Activated CD4-positive, alpha-beta T cell treated with anti-CD3 and anti-CD28 coated beads, Interleukin-2, amount 50 U/mL, for 24 hours (primary cell): ENCODE measurements at places on chromosomes 5 and 9.
A peak's percentile ranks its signal among the peaks of the same experiment; 100 is the strongest.

DNA sequence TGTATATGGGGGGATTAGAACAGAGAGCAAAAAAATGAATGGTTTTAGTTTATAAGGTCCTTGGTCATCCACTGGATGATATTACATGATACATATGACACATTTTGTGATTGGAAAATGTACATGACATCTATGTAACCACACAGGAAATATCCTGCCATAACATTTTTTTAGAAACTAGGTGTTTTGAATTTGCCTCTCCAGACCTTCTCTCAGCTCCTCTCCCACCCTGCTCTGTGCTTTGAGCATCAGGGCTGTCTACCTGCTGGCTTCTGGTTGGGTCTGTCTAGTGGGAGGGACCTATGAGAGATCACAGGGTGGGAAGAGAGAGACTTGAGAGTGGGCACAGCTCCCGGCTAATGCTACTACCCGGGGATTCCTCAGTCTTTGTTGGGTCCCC lies 24.4 kb downstream of the AKNA start:
- no peak for DNase-seq

DNA sequence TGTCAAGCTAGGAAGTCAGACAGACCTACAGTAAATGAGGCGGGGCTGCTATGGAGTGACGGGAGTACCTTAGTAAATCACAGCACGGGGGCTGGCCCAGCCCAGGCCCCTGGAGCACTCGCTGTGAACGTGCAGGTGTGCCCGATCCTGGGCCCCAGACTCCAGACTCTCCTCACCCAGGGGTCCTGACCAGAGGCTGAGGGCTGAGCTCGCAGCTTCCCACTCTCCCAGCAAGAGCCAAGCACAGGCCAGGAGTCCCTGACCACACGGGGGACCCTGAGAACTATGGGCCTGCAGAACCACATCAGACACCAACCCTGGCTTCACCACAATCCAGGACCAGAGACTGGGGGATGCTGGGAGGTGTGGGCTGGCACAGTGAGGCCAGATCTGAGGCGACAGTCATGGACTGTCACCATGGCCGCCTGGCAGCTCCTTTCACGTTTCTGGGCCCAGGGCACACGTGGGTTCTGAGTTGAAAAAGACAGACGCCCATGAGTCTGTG lies 73.4 kb downstream of the ADAMTS2 start:
- no peak for DNase-seq

DNA sequence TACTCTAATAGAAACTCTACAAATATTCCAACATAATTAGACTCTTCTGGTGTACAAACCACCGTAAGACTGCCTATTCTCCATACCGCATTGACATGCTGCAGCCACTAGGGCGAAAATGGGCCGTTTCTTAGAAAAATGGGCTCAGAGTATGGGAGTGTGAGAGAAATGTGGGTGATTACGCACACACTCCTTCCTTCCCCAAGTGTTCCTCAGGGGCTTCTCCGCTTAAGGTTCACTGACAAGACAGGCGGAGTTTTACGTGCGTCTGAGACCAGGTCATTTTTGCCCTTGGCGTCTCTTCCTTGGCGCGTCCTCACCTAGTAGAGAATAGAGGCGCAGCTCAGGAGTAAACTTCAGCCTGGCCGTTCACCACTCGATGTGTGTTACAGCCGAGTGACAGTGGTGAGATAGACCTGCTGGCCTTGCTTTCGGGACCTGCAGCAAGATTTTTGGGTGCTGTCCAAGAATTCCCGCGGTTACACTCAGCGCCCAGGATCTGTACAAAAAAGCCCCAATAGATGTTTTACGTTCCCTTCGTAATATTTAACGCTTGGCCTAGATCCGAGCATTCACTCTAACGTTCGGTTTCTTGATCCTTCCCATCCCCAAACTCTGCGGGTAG lies 1.8 kb upstream of the NTRK2 start:
- DNase-seq = no peak

DNA sequence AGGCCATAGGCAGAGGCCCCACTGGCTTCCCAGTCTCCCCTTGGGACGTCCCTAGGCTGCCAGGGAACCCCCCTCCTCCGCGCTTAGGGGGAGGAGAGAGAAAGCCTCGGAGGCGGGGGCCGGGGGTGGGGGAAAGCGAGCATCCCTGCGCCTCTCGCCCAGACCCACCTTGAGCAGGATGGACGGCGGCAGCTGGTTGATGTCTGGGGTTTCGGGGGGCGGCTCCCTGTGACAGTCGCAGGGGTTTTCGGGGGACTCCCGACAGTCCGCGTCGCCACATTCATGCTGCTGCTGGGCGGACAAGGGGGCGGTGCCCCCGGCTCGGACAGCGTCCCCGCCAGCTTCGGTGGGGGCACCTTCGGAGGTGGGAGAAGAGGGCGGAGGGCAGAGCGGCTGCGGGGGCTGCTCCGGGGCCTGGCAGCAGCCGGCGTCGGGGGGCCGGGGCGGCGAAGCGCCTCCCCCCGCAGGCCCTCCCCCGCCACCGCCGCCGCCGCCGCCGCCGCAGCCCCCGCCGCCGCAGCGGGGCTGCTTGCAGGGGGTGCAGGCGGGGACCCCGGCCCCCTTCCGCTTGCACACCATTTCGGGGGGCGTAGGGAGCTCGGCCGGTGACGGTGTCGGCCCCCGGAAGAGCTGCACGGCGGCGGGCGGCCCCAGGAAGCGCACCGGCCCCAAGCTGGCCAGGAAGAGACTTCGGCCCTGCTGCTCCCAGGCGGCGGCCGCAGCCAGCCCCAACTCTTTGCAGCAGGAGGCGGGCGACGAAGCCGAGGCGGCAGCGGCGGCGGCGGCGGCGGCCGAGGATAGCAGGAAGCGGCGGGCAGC lies 1.2 kb downstream of the FBXL17 start:
- DNase-seq = peak; percentile 16

GRCh38 chr9:15203581-15203980 lies 103.4 kb downstream of the TTC39B start:
- no peak for DNase-seq

- DNase-seq = no peak
These were observed 11.7 kb upstream of the PDE4D start for GRCh38 chr5:59905188-59905587.

DNA sequence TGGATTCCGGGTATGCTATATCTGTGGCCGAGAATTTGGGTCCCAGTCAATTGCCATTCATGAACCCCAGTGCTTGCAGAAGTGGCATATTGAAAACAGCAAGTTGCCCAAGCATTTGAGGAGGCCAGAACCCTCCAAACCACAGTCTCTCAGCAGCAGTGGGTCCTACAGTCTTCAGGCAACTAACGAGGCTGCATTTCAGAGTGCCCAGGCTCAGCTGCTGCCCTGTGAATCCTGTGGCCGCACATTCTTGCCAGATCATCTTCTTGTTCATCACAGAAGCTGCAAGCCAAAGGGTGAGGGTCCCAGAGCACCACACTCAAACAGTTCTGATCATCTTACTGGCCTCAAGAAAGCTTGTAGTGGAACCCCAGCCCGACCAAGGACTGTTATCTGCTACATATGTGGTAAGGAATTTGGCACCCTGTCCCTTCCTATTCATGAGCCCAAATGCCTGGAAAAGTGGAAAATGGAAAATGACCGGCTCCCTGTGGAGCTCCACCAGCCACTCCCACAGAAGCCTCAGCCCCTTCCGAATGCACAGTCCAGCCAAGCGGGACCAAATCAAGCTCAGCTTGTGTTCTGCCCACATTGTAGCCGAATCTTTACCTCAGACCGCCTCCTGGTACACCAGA lies 23.0 kb downstream of the ZNF474 start:
- DNase-seq = no peak

DNA sequence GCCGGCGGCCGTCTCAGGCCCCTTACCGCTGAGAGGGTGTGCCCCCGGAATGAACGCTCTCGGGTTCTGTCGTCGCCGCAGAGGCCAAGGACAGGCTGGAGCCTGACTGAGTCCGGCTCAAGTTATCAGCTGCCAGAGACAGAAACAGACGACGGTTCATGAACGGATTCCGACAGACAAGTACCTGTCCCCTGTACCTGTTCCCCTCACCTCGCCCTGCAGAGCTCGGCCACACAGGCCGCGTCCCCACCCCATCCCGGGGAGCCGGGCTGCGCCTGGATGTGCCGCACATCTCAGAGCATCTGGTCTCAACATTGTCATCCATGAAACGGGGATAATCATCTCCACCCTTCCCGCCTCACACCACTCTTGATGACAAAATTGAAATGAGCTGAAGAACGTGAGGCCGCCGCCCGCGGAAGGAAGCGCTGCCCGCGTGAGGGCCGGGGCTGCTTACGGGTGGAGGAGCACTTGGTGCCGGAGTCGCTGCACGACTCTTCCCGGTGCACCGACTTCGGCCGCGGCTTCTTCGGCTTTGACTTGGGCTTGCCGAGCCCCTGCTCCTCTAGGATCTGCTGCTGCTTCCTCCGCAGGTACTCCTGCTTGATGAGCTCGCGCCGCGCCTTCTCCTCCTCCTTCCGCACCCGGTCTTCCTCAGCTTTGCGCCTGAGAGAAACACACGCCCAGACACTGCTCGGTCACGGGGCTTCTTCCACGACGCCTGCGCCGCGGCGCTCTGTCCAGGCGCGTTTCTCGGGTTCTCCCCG lies 89.2 kb downstream of the CAMSAP1 start:
- no peak for DNase-seq

DNA sequence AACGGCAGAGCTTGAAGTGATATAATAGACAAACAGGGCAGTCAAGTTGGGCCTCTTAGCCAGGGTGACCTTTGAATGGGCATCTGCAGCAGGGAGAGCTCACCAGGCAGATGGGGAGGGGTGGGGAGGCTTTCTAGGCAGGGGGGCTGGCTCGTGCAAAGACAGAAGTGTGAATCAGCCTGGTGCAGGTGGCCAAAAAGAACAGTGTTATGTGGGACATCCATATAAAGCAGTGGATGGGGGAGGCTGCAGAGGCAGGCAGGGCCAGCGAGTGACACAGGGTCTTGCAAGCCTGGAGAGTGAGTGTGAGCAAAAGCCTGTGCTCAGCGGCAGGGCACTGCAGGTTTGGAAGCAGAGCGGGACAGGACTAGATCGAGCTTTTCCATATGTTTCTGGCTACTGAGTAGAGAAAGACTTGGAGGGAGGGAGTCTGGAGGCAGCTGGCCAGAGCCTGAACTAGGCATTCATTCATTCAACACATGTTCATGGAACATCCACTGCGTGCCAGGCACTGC lies 14.2 kb upstream of the TTLL11 start:
- DNase-seq = no peak

- DNase-seq = no peak
These were observed 27.0 kb upstream of the SLC6A3 start for GRCh38 chr5:1471997-1472963.

GRCh38 chr5:143195491-143195890 lies 208.0 kb downstream of the NR3C1 start:
- DNase-seq = no peak

GRCh38 chr5:30401479-30402058 lies 791.9 kb upstream of the CDH6 start:
- DNase-seq = no peak

GRCh38 chr5:172417983-172418630 lies 36.2 kb downstream of the SH3PXD2B start:
- DNase-seq = no peak

DNA sequence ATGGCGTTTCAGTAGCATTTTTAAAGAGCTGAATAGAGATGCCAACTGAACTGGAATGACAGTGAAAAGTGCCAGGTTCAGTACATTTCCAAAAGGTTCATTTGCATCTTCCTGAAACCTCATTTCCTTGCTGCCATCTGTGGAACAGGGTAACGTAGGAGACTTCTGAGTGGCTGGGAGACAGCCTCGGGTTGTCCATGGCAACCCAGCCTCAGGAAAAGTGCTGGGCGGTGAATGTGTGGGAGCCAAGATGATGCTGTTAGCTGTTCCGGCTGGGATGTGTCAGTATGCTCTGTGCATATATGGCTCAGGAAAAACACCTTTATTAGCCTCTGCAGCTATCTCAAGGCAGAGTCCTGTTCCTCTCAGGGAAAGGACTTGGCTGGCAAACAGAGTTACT lies 87.5 kb downstream of the KLHL3 start:
- DNase-seq = no peak

DNA sequence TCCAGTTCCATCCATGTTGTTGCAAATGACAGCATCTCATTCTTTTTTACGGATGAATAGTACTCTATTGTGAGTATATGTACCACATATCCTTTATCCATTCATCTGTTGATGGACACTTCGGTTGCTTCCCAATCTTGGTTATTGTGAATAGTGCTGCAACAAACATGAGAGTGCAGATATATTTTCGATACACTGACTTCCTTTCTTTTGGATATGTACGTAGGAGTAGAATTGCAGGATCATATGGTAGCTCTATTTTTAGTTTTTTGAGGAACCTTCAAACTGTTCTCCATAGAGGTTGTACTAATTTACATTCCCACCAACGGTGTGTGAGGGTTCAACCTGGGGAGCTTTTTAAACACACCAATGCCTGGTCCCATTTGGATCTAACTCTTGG lies 22.3 kb downstream of the GALNT12 start:
- no peak for DNase-seq

GRCh38 chr5:163503106-163504078 lies 2.0 kb upstream of the MAT2B start:
- peak; percentile 33 for DNase-seq

DNA sequence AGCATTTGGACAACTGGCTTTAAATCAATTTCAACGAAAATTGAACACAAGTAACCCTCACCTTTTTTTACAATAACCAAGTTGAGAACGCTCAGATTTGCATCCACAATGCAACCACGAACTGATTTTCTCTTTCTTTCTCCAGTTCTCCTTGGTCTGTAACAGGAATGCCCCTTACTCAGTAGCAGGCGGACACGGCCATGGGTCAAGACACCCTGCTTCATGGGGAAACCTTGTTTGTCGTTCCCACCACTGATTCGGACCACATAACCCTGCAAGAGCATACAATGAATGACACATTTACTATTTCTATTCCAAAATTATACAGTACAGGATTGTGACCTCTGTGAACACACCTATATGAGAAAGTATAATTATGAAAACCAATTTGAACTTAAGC lies 1.4 kb downstream of the RPS6 start:
- DNase-seq = no peak

GRCh38 chr9:121718084-121718483 lies 66.7 kb downstream of the DAB2IP start:
- DNase-seq = no peak

- no peak for DNase-seq
These were observed 19.0 kb downstream of the RICTOR start for GRCh38 chr5:39055027-39055767.

GRCh38 chr5:135393691-135394090 lies 5.3 kb downstream of the MACROH2A1 start:
- no peak for DNase-seq

GRCh38 chr5:155260798-155261197 lies 247.2 kb downstream of the KIF4B start:
- no peak for DNase-seq

GRCh38 chr5:55714339-55714738 lies 2.2 kb upstream of the SLC38A9 start:
- DNase-seq = no peak

GRCh38 chr5:16888694-16889124 lies 47.4 kb downstream of the MYO10 start:
- DNase-seq = no peak
